Stimulated activated CD8-positive, alpha-beta memory T cell treated with anti-CD3 and anti-CD28 coated beads, Interleukin-4, amount 100 ng/mL, for 48 hours (primary cell): ENCODE measurements at places on chromosomes 16 and 17.
A peak's percentile ranks its signal among the peaks of the same experiment; 100 is the strongest.

- DNase-seq, result no peak
Measured at GRCh38 chr17:6570731-6571451, 14.5 kb upstream of the PITPNM3 start.

GRCh38 chr17:7016418-7016817 is 4.0 kb downstream of the RNASEK start:
- DNase-seq, result peak; percentile 42

- DNase-seq, result no peak
Measured at GRCh38 chr16:62105244-62105643, 69.0 kb upstream of the CDH8 start.

GRCh38 chr17:36463916-36464764 is 22.3 kb upstream of the ZNHIT3 start:
- DNase-seq, result peak; percentile 75

- no peak for DNase-seq
Measured at GRCh38 chr16:2205967-2206313, 686 bp downstream of the MLST8 start.

DNA sequence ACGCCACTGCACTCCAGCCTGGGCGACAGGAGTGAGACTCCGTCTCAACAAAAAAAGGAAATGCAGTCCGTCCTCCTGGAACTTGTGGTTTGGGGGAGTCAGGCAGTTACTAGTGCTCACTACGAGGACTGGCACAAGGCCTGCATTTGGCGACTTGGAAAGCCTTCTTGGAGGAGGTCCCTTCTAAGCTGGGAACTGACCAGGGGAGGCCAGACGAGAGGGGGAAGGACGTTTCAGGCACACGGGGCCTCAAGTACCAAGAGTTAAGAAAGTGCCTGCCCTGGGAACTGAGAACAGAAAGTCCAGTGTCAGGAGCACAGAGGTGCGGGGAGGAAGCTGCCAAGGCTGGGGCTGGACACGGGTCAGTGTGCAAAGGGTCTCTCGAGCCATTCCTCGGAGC is 89.9 kb downstream of the ABR start:
- DNase-seq, result no peak

GRCh38 chr17:78771758-78772382 is 10.2 kb downstream of the CYTH1 start:
- no peak for DNase-seq

- no peak for DNase-seq
Measured at GRCh38 chr16:74309789-74310781, 13.5 kb downstream of the PSMD7 start.

DNA sequence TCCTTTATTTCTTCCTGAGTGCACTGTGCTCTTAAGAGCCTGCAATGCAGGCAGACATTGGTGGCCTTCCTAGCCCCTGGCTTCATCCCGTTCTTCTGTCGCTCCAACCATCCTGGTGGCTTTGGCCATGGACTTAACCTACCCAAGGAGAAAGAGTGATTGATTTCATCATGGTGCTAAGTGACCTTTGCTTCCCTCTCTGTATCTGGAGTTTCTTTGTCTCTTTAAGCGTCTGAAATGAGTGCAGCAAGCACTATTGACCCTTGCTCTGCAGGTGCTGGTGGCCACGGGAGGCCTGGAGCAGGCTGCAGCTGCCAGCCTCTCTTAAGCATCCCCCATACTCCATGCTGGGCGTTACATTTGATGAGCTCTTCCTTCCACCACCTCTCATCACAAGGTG is 60.5 kb downstream of the RAP1GAP2 start:
- DNase-seq, result no peak

DNA sequence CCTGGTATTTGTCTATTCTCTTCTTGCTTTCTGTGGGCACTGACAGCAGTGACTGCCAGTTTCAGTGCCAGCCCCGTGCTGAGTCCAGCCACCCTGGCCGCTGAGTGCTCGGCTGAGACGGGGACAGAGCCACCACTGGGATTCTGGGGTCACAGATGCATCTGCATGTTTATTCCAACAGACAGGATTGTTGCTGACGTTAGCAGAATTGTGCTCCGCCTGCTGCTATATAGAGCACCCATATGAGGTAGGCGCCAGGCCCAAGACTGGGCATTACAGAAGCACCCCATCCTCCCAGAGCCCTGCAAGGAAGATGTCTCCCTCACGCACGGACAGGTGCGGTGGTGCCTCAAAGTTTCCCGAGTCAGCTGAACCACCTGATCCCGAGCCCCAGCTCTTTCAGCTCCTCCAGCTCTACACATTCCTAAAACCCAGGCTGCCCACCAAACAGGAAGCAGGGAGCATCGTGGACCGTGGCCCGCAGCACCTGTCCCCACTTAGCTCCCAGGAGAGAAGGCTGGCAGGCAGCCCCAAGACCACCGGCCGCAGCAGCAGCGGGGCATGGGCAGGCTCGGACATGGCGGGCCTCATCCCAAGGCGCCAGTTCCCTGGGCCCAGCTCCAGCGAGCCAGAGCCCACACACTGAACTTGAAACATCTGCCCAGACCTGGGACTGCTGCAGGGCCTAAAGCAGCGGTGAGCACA is 44.9 kb upstream of the RASD1 start:
- DNase-seq, result no peak

- peak; percentile 25 for DNase-seq
Measured at GRCh38 chr17:80751070-80751945, 206.7 kb downstream of the RPTOR start.

DNA sequence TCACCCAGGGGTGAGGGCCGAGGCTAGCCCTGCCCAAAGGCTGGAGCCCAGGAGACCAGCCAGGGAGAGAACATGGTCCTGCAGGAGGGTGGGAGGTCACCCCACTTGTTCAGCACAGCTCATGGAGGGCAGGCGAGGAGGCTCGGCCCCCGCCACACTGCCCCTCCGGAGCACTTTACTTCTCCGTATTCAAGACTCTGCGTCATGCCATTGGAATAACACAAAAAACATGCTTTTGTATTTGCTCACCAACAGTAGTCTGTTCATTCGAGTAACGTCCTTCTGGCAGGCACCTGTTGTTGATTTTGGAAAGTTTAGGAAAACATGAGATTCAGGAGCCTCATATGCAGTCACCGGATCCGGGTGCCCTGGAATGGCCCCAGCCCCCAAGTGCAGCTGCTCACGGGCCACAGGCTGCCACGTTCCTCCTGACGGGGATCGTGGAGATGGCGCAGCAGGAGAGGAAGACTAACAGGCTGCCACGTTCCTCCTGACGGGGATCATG is 81.1 kb upstream of the DNAH17 start:
- no peak for DNase-seq

- DNase-seq, result peak; percentile 40
Measured at GRCh38 chr17:82696916-82697807, 1.3 kb downstream of the RAB40B start.

GRCh38 chr16:85401917-85402766 is 211.0 kb upstream of the GSE1 start:
- DNase-seq, result no peak

- peak; percentile 59 for DNase-seq
Measured at GRCh38 chr17:48541577-48542113, 3.3 kb downstream of the HOXB2 start.

DNA sequence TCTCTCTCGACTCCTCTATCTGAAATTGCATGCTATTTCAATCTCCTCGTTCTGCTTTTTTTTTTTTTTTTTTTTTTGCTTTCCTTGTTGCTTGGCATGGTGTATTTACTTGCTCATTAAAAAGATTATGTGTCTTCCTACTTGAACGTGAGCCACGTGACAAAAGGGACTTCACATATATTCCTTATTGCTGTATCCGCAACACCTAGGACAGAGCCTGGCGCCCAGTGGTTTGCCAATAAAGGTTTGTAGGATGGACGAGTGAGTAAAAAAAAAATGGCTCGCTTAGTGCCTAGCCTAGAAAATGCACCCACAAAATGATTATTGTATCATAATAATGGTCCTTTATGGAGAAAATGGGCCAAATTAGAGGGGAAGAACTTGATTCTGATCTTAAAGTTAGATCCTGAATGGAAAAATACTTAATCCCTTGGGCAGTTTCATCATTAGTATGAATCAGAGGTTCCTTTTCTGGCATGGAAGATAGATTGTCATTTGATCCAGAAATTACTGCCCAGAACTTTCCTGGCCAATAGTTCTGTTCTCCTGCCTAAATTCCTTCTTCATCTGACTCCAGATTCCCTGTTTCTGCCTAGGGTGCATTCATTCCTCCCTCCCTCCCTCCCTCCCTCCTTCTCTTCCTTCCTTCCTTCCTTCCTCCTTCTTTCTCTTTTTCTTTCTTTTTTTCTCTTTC is 13.6 kb upstream of the TMEM220 start:
- no peak for DNase-seq

DNA sequence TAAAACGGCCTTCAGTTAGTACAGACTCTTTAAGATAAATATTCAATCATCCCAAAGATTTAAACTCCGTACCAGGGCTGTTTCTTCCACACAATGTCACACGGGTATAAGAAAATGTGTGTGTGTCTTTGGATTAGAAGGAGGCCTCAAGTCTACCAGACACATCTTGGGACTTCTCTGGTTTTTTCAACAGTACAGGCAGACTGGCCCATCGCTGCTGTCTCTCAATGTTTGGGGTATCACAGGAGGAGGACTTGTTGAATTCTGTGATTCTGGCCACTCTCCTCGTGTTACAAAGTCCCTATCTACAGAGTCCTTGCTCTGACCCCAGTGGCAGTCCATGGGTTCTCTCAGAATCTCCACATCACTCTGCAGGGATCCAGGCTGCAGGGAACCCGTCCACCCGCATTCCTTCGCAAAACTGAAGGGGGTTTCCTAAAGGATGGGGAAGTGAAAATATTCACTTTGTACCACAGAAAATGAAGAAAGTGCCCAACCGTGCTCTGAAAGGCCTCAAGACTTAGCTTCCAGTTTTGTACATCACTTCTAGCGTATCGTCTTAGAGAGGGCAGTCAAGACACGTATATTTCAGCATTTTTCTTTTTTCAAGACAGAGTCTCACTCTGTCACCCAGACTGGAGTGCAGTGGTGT is 373.2 kb downstream of the NPIPA8 start:
- no peak for DNase-seq

- DNase-seq, result no peak
Measured at GRCh38 chr16:50679676-50680555, 1.2 kb downstream of the SNX20 start.

GRCh38 chr17:58331815-58332777 is 3.5 kb upstream of the TSPOAP1 start:
- DNase-seq, result peak; percentile 94

DNA sequence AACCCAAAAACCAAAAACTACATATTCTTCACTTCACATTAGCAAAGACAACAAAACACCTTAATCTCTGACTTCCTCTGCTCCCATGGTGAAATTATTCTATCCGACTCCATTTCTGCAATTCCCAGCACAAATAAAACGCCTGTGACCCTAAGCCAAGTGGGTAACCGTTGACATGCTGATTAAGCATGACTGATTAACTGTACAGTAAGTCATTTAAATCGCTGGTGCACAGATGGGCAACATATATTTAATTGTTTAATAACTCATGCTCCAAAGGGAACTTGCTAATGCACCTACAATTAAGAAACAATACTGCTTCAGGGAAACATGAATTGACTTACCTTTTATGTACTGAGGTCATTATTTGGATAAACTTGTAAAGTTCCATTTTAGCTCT is 436.7 kb downstream of the KIF2B start:
- no peak for DNase-seq
